Naive thymus-derived CD8-positive, alpha-beta T cell (primary cell): ENCODE measurements at places on chromosomes 4 and X. TPM values are rescaled to one million over a fixed set of nuclear protein-coding genes. Genes with fewer than 3 reads are reported as not detected.

Gene SLC16A2
- total RNA-seq = 0.44 TPM

Gene NPY2R
- total RNA-seq = not detected

Gene SGCB
- 7.3 TPM for total RNA-seq

Gene GAGE12E
- total RNA-seq = not detected

Gene STX18
- total RNA-seq = 23.6 TPM

Gene BEND4
- total RNA-seq = 0.49 TPM

Gene NUP62CL
- total RNA-seq = 3.7 TPM

Gene HSFX2
- total RNA-seq = 2.1 TPM

Gene MAGED4B
- total RNA-seq = 3.5 TPM

Gene JADE1
- 65.7 TPM for total RNA-seq

Gene CCSER1
- total RNA-seq = 0.19 TPM

Gene STARD8
- total RNA-seq = 0.31 TPM

Gene PARM1
- 0.21 TPM for total RNA-seq

Gene KLHL4
- total RNA-seq = not detected

Gene MAEA
- total RNA-seq = 107 TPM

Gene CXCL9
- not detected for total RNA-seq

Gene NEUROG2
- total RNA-seq = not detected

Gene FAM47A
- total RNA-seq = not detected

Gene NMU
- not detected for total RNA-seq

Gene CXorf65
- total RNA-seq = 39.6 TPM

Gene NKX6-1
- not detected for total RNA-seq

Gene PIR
- 0.36 TPM for total RNA-seq

Gene PRR32
- not detected for total RNA-seq

Gene ZDHHC15
- 0.55 TPM for total RNA-seq

Gene ASB11
- not detected for total RNA-seq

Gene FRMPD4
- not detected for total RNA-seq

Gene VCX3A
- total RNA-seq = not detected

Gene OPRPN
- total RNA-seq = not detected

Gene PLS3
- total RNA-seq = not detected

Gene KLKB1
- total RNA-seq = 1.8 TPM

Gene PNMA3
- total RNA-seq = 7.9 TPM

Gene NOX1
- not detected for total RNA-seq

Gene TRAM1L1
- total RNA-seq = not detected

Gene FGFBP1
- not detected for total RNA-seq

Gene SHOX
- not detected for total RNA-seq

Gene TEX13B
- not detected for total RNA-seq

Gene SLC2A9
- 3.4 TPM for total RNA-seq

Gene PROM1
- not detected for total RNA-seq

Gene DGKK
- not detected for total RNA-seq

Gene MAGEA2
- total RNA-seq = not detected

Gene CXCL6
- total RNA-seq = not detected

Gene MAGEH1
- 25.6 TPM for total RNA-seq

Gene HCCS
- 11.4 TPM for total RNA-seq
